ENCODE measurements at places on chromosomes 7 and 10. TPM values are rescaled to one million over a fixed set of nuclear protein-coding genes. Genes with fewer than 3 reads are reported as not detected.
A peak's percentile ranks its signal among the peaks of the same experiment; 100 is the strongest.

The SUV39H2 gene
- 7.9 TPM for total RNA-seq

The USP54 gene
- 16.3 TPM for total RNA-seq

The ATAD1 gene
- total RNA-seq = 92.0 TPM

DNA sequence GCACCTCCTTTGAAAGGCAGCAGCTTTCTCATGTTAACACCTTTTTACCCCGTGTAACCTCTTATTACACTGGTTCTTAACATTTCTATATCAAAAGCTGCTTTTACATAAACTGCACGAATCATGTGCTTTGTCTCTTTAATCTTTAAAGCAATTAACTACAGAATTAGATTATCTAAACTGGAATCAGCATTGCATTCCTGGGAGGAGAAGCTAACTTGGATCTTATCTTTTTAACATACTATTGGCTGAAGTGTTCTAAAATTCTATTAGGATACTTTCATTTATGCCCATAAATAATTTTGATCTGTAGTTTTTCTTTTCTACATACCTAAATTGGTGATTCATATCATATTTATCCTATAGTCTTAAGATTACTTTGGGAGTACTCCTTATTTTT lies 428.4 kb upstream of the IGFBP3 start:
- no peak for DNase-seq

DNA sequence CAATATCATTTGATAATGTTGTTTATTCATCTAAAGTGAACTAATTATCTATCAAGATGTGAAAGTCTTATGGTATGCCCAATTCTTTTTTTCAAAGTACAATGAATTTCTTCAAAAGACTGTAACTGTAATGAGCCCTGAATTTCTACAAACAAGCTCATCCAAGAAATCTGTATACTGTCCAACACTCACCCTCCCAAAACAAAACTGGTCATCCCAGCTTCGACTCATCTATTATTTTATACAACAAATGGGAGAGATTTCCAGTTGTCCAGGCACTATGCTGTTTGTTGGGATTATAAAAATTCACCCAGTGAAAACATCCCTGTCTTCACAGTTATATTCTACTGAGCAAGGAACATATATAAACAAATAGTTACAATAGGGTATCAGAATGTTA lies 806.9 kb downstream of the TNS3 start:
- no peak for DNase-seq

DNA sequence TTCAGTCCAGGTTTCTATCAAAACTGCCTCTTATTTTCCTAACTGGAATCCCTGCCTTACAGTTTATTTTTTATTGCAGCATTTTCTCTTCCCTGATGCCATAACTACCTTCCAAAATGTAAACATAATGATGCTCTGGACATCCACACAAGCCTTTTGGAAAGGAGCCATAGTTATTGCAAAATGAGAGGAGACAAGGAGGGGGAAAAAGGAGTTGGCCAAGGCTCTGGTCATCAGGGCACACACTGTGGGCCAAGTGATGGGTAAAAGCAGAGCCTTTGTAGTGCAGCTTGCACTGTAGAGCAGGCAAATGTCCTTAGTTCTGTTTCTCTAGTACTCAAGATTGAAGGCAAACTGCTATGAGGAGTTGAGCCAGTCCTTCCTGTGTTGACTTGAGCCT lies 289.3 kb upstream of the MTPN start:
- DNase-seq = no peak

GRCh38 chr10:72049969-72050781 lies 38.2 kb downstream of the SPOCK2 start:
- no peak for DNase-seq

DNA sequence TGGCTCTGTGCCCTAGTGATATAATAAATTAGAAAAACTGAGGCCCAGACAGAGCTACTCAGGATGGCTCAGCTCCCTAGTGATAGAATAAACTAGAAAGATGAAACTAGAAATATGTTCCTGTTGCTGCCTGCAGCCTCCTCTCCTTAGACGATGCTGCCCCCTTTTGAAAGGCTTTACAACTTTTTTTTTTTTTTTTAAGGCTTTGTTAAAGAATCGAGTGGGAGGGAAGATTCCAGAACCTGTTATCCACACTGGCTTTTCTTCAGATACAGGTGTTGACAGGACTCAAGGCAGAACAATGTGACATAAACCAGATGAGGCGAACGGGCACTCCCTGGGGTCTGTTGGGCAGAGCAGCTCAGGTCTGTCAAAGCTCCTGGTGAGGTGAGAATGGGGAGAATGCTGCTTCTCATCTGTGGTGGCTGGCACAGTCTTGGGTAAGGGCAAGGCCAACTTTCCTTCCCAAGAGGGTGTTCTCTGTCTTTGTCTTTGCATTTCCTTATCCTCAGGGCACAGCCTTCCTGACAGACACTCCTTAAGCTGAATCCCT lies 175.1 kb downstream of the COBL start:
- DNase-seq = no peak

- no peak for DNase-seq
Measured at GRCh38 chr7:152366662-152367061, 69.1 kb downstream of the KMT2C start.

DNA sequence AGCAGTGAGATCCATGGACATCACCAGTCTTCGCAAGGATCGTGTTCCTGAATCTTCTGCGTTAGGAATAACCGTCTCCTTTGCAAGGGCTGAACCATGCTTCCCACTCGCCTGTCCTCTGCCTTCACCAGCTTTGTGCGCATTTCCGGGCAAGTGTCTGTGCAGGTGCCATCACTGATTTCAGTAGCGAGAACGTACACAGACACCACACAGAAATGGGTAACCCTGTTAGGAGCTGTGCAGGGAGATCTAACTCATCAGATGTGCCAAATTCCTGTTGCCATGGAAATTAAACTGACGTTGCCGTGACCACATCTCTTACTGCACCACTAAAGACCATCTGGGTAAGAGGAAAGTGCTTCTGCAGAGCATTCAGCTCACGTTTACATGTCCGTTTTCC lies 146.3 kb downstream of the DIP2C start:
- DNase-seq = peak; percentile 61

DNA sequence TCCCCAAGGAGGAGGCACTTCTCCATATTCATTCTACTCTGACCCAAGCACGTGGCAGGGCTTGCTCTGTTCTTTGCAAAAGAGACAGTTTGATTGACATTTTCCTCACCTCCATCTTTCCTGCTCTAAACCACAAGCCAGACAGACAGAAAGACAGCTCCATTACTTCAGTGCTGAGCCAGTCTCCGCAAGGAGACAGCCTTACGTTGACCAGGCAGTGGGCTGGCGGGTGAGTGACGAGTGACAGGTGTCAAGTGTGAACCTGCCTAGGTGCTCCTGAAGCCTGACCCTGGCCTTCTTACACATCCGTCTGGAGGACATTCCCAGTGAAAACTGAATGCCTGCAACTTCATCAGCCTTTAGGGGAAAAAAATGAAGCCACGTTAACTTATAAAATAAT lies 314.6 kb downstream of the TNS3 start:
- DNase-seq = no peak

DNA sequence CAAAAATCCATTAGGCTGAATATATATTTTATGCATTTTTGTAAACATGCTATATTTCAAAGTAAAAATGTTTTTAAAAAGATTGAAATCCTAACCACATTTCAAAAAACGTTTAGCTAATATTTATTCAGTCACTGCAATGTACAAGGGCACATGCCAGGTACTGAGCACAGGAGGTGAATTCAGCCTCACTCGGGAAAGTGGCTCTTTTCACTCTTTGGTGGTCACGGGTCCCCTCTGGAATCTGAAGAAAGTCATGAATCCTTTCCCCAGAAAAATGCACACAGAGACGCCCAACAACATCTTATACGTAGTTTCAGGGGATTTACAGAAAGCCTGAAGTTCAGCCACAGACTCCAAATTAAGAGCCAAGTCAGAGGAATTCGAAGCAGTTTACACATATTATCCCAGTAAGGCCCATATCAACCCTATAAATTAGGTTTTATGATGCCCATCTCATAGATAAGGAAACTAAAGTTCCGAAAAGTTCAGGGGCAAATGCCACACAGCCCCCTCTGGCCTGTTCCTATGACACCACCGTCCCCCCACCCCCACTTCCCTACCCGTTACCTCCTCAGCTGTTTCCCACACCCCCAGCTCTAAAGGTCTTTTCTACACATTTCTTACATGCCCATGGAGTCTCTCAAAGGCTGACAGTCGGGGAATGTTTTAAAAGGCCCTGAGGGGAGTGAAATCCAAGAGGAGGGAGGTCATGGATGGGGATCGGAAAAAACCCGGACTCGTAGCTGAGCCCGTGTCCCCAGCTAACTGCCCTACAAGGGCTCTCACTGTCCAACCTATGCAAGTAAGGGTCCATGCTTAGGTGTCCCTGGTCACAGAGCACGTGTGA lies 9.6 kb upstream of the SVOPL start:
- DNase-seq = no peak

- DNase-seq = no peak
Measured at GRCh38 chr7:84923348-84923747, 263.5 kb downstream of the SEMA3D start.

DNA sequence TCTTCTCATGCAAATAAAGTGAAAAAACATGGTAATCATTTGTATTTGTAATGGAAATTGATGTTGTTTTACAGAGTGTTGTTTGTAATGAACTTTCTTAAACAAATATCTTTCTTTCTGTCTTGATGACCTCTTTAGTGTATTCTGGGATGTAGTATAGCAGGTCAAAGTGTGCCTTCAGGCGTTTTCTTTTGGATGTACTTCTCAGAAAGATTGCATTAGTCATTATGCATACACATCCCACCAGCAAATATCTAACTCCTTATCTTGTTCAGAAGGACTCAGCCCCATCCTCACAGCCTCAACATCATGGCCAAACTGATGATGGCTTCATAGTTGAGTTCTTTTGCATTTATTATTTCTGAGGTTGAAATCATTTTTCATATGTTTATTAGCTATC lies 124.7 kb downstream of the LRRC18 start:
- no peak for DNase-seq

DNA sequence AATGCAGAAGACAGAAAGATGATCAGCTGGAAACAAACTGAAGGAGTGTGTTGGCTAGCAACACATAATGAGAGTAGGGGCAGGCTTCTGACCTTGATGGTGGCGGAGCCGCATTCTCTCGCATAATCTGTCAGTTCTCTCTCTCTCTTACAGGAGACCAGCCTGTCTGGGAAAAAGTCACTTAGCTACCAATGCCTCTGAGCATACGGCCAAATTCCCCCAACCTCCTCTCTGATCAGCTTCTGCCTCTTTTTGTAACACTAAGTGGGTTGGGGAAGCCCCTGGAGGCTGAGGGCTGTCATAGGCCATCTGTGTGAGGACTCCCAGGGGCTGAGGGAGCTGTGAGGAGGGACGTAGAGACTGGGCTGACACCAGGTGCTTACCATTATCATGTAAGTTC lies 104.6 kb downstream of the HIPK2 start:
- no peak for DNase-seq

GRCh38 chr7:137146012-137146455 lies 197.5 kb downstream of the PTN start:
- DNase-seq = no peak

GRCh38 chr10:26739071-26739631 lies 41.6 kb downstream of the PDSS1 start:
- no peak for DNase-seq
